ENCODE measurements at places on chromosomes 11 and 22.

DNA sequence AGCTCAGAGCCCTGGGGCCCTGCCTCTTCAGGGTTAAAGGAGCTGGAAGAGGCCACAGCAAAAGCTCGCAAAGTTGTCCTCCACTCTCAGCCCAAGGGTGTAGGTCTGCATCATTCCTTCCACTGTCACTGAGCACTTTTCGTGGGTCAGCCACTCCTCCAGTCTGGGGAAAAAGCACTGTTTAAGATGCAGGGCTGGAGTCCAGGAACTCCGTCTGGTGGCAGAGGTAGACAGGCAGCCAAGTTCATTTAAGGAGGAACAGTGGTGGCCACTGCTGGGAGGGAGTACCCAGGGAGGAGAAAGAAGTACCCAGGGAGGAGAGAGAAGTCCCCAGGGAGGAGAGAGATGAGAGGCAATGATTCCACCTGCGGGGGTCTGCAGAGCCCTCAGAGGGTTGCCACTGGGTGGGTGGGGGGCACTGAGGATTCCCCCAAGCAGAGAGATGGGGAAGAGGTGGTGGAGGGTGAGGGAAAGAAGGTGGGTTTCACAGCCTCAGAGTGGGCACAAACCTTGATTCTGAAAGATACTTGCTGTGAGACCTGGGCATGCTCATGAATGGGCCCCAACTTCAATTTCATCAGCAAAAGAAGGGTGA lies 70.0 kb upstream of the B3GAT1 start:
- DNase-seq, result no peak

GRCh38 chr22:36220451-36220921 lies 18.8 kb downstream of the APOL2 start:
- no peak for DNase-seq

- no peak for DNase-seq
Observed at GRCh38 chr11:104968856-104969776, 742 bp upstream of the CASP4 start.

GRCh38 chr11:17822401-17822781 lies 87.8 kb downstream of the KCNC1 start:
- DNase-seq, result no peak

DNA sequence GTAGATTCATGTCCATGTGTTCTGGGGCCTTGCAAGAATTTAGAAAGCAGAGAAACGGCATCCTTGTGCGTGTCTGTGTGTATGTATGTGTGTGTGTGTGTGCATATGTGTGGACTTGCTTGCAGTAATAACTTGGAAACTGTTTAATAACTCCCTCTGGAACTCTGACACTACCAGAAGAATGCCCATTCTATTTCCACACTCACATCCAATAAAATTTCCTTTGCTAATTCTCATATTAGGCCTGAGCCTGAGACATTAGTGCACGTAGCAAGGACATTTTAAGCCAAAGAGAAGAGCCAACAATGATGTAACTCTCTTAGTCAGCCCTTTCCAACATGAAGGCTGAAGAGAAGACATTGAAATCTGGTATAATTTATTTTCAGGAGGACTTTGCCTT lies 3.2 kb downstream of the OR4D6 start:
- no peak for DNase-seq

DNA sequence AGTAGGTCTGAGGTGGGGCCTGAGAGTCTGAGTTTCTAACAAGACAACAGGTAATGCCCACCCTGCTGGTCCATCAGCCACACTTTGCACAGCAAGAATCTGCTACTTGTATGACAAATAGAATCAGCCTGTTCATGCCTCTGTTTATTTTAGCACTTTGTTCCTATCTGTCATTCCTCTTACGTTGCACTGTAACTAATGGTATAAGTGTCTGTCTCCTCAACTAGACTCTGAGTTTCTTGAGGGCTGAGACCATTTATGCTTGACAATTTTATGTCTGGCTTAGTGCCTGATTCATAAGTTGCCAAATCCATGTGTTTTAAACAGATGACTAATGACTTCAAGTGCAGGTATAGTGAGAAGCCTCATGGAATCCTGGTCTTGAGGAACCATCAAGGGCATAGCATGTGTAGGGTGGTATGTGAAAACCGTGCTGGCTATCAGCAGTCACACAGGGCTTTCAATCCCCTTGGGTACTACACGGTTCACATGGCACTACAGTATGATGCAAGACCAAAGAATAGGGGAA lies 209.7 kb downstream of the C11orf91 start:
- no peak for DNase-seq

DNA sequence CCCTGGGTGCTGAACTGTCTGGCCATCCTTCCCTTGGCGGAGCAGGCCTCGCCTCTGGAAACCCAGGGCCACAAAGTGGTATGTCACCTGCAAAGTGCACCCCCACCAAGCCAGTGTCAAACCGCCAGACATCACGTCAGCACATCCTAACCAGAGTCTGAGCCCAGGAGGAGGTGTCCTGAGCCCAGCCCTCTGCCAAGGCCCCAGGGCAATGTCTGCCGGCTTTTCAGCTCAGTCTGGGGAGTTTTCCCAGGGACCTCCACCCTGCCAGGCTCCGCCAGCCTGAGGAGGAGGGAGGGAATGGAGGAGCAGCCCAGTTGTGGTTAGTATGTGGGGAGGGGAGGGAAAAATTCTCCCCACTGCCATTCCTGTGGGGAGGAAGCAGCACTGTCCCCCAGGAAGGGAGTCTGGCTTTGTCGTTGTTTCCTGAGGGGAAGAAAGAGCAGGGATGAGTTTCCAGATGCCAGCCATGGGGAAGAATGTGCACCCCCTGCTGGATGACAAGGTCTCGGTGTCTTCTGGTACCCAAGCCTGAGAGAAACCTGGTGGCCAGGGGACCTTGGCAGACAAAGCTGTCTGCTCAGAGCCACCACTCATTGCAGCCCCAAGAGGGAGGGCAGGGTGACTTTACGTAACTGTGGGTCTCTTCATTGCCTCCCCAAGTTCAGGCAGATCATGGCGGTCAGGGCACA lies 81.4 kb upstream of the CD82 start:
- no peak for DNase-seq

GRCh38 chr11:79890272-79890671 lies 449.4 kb upstream of the TENM4 start:
- no peak for DNase-seq

- DNase-seq, result no peak
Observed at GRCh38 chr11:68471360-68472340, 11.1 kb downstream of the PPP6R3 start.

DNA sequence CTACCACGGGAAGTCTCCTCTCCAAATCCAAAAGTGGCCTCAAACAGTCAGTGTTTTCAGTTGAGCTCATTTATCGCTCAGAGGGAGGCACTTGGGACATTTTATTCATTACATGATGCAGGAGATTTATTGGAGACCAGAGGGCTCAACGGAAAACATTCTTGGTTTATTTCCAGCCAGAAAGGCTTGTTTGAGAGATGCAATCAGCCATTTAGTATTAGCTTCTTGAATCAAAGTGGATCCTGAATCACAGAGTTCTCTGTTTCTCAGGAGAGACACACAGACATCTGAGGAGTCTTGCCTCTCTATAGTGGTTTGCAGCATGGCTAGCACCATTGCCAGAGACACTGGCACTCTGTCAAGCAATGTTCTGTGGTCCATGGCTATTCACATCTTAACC lies 31.5 kb downstream of the CD44 start:
- no peak for DNase-seq

DNA sequence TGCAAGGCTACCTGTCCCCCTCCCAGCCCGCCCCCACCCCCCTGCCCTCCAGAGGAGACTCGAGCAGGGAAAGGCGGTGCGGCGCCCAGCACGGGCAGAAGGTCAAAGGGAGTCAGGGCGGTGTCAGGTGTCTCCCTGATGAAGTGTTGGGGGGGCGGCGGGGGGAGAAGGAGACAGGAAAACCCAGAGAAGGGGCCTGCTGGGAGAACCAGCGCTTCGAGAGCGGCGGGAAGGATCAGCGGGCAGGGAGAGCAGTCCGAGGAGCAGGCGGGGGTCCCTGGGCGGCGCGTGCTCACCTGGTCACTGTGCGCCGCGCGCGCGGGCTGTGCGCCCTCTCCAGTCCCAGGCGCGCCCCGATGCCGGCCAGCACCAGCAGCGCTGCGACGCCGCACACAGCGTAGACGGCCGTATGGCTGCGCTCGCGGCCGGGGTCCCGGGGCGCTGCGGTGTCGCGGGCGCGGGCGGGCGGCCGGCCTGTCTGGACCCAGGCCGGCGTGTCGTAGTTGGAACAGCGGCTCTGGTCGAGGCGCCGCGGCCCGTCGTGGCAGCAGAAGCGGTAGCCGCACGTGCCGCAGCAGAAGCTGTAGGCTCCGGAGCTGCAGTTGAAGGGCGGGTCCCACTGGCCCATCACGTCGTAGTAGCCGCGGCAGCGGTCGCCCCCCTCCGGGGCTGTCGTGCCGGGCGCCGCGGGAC lies 886 bp downstream of the SHISA8 start:
- DNase-seq, result no peak

DNA sequence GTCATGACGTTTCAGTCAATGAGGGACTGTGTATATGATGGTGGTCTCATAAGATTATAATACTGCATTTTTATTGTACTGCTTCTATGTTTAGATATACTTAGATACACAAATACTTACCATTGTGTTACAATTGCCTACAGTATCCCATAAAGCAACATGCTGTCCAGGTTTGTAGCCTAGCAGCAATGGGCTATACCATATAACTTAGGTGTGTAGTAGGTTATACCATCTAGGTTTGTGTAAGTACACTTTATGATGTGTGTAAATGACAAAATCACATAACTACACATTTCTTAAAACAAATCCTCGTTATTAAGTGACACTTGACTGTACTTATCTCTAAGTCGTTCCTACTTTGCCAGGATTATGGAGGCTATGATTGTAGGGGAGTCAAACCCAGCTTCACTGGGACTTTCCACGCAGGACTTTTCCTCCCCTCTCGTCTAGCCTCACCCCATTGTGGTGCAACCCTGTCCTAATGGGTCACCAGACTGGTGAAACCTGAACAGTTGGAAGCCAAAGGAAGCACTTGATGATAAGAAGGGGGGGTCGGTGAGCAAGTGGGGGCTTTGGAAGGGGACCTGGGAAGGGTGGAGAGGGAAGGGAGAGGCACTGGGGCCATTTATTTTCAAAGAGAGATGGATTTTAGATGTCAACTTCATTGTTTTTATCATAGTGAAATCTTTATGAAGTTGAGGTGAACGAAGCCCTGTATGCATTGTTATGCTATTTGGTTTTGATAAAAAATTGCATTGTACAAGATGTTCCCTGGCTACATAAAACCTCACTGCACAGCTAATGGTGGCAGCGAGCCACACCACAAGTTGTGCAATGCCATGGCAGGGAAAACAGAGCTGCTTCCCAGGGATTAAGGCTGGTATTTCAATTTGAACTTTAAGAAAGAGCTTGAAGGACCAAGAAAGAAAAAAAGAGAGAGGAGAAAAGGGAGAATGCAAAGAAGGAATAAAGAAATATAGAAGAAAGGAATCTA lies 129.1 kb downstream of the EHF start:
- DNase-seq, result no peak

DNA sequence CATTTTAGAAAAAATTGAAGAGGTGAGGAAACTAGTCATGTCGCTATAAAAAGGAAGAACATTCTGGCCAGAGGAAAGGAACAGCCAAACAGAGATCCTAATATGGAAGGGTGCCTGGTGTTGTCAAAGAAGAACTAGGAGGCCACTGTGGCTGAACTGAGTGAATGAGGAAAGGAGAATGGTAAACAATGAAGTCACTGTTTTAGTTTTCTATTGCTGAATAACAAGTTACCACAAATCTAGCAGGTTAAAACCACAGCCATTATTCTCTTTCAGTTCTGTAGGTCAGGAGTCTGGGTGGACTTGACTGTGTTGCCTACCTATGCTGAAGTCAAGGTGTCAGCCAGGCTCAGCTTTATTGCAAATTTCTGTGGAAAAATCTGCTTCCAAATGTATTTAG lies 549.3 kb upstream of the CCDC90B start:
- no peak for DNase-seq

- no peak for DNase-seq
Observed at GRCh38 chr11:77580712-77581337, 8.9 kb upstream of the AQP11 start.

DNA sequence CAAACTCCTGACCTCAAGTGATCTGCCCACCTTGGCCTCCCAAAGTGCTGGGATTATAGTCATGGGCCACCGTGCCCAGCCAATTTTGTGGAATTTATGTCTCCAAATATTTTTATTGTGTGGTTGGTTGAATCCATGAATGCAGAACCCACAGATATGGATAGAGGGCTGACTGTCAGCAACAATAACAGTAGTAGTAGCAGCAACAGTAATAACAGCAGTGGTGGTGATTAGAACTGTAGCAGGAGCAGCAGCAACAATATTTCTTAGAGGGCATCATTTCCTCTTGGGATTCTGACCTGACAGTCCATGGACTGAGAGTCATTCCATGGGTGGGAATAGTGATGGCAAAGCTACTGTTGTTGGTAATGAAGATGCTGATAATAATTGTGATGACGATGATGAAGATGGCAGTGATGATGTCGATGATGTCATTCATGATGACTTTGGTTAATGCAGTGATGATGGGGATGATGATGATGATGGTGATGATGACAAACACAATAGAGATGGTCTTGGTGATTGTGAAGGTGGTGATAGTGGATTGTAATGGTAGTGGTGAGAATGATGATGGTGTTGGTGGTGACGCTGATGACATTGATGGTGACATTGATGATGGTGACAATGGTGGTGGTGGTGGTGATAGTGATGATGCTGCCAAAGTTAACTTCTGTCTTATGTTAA lies 13.9 kb upstream of the CD82 start:
- no peak for DNase-seq

- DNase-seq, result no peak
Observed at GRCh38 chr11:69449320-69450063, 32.0 kb upstream of the LINC01488 start.

GRCh38 chr11:86255896-86256295 lies 11.3 kb downstream of the EED start:
- DNase-seq, result no peak

GRCh38 chr11:61879152-61879551 lies 12.2 kb downstream of the FADS3 start:
- no peak for DNase-seq

- DNase-seq, result no peak
Observed at GRCh38 chr22:47250995-47251765, 488.7 kb downstream of the TBC1D22A start.

DNA sequence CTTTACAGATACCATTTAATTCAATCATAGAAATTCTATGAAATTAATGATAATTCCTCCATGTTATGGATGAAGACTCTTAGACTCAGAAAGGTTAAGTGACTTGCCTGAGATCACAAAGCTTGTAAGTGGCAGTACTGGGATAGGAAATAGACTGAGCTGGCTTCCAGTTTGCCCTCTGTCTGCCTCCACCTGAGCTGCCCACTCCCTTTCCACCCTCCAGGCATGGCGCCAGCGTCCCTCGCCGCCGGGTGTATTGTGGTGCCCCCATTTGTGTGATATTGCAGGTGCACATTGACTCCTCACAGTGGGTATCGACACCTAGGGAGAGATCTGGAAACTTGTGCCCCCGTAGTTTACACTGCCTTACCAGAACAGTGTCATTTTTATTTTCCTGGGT lies 9.4 kb upstream of the RPS3 start:
- DNase-seq, result no peak

- DNase-seq, result no peak
Observed at GRCh38 chr11:113977701-113978100, 2.8 kb downstream of the HTR3A start.

- no peak for DNase-seq
Observed at GRCh38 chr11:113697756-113698407, 8.2 kb downstream of the TMPRSS5 start.

- no peak for DNase-seq
Observed at GRCh38 chr22:27517361-27518155, 284.0 kb downstream of the MN1 start.

GRCh38 chr11:126973051-126973450 lies 27.5 kb downstream of the KIRREL3 start:
- no peak for DNase-seq

All from stimulated activated CD8-positive, alpha-beta memory T cell treated with anti-CD3 and anti-CD28 coated beads, Interleukin-7, amount 100 ng/mL, for 1 hour (primary cell).